ENCODE measurements at places on chromosomes 5 and 9.
A peak's percentile ranks its signal among the peaks of the same experiment; 100 is the strongest.

DNA sequence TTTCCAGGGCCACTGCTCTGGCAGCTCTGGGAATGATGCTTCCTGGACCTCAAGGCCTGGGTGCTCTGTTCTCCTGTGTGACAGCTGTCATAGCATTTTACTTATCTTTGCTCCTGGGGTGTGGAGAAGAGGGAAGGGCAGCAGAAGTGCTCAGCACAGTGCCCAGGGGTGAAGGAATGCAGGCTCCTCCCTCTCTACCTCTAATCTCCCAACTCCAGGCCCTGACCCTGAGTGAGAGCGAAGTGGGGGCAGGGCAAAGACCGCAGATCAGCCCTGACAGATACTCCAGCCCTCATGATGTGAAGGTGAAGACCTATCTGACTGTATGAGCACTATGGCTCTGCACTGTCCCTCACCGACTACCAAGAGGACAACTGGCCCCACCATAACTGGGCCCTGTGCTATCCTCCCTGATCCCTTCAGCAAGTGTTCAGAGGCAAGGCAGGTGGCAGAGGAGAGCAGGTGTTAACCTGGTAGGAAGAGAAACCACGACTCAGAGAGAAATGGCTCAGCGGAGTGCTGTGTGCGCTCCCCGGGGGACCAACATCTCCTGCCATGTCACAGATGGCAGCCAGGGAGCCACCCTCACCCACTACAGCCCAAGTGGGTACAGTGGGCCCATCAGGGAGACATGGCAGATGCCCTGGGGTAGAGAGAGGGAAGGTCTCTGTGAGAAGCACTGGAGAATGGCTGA, 16.8 kb downstream of the ACSL6 start:
- no peak for DNase-seq

GRCh38 chr5:1052641-1053390, 44.2 kb downstream of the NKD2 start:
- DNase-seq: no peak

DNA sequence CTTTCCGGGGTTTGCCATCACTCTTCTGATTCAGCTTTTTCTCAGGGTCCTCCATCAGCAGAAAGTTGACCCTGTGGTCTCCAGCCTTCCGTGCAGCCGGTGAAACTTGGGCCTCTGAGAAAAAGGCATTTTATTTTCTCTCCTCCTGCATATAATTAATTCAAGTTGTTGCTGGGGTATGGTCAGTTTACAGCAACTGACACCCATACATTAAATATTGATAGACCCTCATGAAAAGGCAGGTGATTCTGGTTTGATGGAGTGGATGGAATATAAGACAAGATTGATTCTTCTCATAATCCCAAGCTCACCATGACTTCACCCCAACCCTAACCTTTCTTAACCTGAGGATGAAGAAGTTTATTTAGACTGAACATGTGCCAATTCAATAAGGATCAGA, at the start of gene GRXCR2:
GRXCR2 (minus strand) TSS at position 101 of the 400 bp plus-strand sequence; CDS start at position 55, 46 bp downstream.
- no peak for DNase-seq

DNA sequence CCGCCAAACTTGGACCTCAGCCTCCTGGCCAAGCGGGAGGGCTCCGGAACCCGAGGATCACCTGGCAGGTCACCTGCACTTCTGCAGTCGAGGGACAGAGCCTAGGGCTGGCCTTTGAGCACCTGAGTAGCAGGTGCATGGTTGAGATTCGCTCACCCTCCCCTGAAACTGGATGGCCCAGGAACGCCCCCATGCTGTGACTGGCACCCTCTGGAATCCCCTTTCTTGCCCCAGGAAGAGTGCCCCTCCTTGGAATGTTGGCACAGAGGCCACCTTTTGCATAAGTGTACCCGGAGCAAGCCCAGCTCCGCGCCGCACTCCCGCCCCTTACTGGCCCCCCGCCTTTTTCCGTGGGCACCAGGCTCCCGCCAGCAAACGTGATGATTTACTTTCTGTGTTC, 112.5 kb upstream of the IER5L start:
- DNase-seq: no peak

DNA sequence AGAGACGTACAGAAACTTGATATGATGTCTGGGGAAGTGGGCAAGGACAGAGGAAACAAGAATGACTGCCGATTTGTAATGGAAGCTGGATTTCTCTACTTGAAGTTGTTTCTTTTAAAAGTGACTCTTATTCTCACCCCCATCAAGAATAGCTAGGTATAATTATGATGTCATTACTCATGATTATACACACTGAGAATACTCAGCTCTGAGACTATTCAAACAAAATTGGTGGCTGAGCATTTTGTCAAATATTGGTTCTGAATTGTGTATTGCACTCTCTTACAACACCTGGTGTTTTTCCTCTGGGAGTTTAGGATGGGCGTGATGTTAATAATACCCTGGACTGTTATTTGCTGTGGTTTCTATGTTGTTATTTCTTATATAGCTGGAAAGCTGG, 46.3 kb downstream of the MAST4 start:
- DNase-seq: no peak

DNA sequence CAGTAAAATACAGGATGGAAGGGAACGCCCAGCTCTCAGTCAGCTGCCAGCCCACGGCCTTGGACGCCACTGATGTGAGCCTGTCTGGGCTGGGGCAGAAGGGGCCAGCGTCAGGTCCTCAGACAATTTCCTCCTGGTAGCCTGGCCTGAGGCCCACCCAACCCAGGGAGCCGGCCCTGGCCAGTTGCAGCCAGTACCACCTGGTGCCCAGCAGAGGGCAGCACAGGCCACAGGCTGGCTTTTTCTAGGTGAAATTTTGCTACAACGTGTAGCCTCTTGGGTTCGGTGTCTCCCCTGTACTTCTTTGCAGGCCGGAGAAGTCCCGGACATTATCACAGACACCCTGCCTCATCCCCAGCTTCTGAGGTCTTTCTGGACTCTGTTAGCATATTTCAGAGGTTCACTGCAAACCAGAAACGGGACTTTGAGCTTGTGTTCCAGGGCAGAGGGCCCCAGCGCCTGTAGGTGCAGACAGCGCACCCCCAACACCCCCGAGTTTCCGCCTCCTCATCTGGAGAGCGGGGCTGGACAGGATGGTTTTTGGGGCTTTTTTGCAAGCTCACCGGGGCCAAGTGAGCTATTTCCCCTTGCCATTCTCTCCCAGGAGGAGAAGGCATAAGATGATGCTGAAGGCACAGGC, 45.9 kb upstream of the KCNMB1 start:
- peak; percentile 65 for DNase-seq

- DNase-seq: no peak
Observed at GRCh38 chr9:133813749-133814585, 75.8 kb upstream of the SARDH start.

DNA sequence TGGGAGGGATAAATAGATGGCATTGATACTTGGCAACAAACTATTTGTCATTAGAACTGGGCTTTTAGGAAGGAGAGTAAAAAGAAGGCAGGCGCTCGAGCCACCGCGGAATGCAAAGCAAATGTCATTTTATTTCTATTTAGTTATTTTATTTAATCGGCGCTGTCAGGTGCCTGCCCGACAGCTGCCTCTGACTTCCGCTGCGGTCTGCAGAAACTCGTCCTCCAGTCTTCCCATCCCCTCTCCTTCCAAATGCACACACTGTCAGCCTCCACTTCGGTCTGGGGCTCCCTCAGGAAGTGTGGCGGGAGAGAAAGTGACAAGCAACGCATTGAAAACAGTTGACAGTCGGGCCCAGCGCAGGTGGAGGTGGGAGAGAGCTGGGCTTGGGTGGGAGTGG, 29.3 kb downstream of the ASS1 start:
- DNase-seq: no peak

DNA sequence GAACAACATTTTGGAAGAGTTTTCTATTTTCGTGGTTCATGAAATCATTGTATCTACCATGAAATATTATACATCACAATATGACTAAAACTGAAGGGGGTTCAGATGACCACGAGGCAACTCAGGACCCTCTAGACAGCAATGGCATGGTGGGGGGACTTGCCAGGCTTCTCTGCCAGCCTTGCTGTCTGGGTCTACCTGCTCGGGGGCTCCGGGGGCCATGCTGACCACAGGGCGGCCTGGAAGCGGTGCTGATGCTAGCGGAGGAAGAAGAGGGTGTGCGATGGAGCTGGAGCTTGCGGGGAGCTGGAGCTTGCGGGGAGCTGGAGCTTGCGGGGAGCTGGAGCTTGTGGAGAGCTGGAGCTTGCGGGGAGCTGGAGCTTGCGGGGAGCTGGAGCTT, 89.2 kb upstream of the IRX4 start:
- no peak for DNase-seq

- peak; percentile 67 for DNase-seq
Observed at GRCh38 chr5:142221091-142221860, 103.5 kb downstream of the SPRY4 start.

GRCh38 chr5:33444542-33444941, 3.8 kb downstream of the TARS1 start:
- no peak for DNase-seq

DNA sequence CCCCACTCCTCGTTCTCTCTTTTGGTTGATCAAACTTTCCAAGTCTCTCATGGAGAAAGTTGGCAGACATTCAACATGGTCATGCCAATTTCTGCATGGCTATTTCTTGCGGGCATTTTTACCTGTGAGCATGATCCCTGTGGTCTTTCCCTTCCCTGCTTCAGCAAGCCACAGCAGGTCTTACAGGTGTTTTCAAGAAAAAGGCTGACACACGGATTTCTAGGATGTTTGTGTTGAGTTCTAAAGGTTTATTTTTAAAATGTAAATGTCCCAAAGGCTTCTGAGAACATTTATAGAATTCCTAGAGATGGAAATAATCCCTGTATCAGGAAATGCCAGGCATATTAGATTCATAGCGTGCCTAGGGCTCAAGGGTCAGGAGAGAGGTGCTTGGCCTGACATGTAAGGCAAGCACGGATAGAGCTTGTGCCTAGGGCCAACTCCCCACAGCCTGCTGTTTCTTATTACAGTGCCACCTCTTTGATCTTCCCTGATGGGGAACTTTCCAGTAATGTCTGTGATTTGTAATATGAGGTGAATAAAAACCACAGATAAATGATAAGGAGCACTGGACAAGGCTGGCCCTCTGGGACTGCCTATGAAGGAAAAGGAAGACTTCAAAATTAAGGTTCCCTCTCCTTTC, 79.8 kb downstream of the MUSK start:
- DNase-seq: no peak

DNA sequence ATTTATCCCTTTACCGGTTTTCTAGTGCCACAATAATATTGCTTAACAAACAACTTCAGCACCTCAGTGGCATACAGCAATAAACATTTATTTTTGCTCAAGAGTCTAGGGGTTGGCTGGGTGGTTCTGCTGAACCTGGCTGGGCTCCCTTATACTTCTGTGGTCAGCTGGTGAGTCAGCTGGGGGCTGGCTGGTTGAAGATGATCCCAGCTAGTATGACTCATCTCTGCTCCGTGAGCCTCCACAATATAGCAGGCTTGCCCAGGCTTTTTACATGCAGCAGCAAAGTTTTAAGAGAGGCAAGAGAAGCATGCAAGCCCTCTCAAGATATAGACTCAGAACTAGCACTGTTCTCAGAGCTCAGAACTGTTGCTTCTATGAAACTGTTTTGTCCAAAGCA, 523.5 kb upstream of the CLINT1 start:
- peak; percentile 95 for DNase-seq
